ENCODE measurements at places on chromosomes 16 and 17. TPM values are rescaled to one million over a fixed set of nuclear protein-coding genes. Genes with fewer than 3 reads are reported as not detected.

SUMO2 gene
- 317 TPM for total RNA-seq

LPO gene
- total RNA-seq, result 0.44 TPM

KRT33A gene
- total RNA-seq, result 0.92 TPM

CCL18 gene
- total RNA-seq, result 0.44 TPM

CDK3 gene
- 4.1 TPM for total RNA-seq

PRCD gene
- 0.64 TPM for total RNA-seq

ZNF830 gene
- 7.7 TPM for total RNA-seq

CA7 gene
- total RNA-seq, result not detected

CIITA gene
- 4.5 TPM for total RNA-seq

DNA sequence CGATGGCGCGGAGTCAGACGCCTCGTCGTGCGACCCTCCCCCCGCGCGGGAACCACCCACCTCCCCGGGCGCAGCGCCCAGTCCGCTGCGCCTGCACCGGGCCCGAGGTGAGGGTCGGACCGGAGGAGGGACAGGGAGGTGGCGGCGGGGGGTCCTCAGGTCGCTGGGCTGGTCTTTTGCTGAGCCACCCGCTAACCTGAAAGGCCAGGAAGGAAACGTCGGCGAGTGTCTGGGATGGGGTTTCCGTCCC is 4.9 kb downstream of the TBX2 start:
- ATAC-seq, result no peak

- ATAC-seq, result no peak
Measured at GRCh38 chr17:57234061-57234738, 22.1 kb upstream of the MSI2 start.

- ATAC-seq, result no peak
Measured at GRCh38 chr16:8847145-8847544, 21.7 kb downstream of the CARHSP1 start.

- ATAC-seq, result no peak
Measured at GRCh38 chr17:28443901-28444638, 29.4 kb upstream of the SLC13A2 start.

DNA sequence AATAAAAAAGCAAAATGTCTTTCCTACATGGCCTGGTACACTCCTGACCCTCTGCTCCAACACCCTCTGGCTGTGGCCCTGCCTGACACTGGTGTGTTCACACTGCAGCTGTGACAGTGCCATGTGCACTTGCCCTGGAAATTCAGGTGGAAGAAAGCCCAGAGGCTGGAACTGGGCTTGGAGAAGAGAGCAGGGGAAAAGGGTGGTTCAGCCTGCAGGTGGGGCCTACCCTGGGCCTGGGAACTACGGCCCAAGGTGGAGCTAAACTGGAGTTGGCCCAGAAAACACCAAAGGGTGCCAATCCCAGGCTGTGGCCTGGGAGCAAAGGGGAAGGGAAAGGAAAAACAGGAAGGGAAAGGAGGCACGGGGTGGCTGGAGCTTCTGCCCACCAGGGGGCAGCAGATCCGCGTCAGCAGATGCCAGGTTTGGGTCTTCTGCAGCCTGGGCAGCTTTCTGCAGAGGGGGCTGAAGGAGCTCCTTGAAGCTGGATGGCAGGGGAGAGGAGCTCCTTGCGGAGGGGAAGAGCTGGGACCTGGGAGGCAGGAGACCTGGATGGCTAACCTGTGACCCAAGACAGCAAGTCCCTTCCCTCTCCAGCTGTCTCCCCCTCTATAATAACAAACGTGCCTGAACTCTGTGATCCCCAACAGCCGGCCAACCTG is 15.4 kb upstream of the CTCF start:
- ATAC-seq, result peak; percentile 51

DNA sequence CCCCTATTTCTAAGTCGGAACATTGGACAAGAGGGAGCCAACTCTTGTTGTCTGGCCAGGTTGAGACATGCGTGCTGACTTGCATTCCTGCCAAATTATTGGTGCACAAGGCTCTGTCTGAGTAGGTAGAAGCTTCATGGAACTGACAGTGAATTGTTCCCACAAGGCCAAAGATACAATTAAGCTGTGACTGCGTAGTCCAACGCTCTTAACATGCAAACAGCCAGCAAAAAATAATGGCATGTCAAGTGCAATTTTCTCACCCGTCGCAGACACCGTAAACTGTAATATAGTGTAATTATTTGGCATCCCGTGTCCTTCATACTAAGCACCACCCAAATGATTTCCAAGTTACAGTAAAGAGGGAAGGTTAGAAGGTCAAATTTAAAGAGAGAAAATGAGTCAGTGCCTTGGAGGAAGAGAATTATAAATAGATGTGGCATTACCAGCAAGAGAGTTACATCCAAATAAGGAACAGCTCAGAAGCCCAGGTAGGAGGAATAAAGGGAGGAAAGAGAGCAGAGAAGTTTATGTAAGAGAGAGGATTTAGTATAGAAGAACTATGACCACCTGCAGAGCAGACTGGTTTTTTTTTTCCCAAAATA is 21.8 kb downstream of the CDH8 start:
- peak; percentile 67 for ATAC-seq

- no peak for ATAC-seq
Measured at GRCh38 chr16:22191532-22192260, 14.4 kb upstream of the EEF2K start.

DNA sequence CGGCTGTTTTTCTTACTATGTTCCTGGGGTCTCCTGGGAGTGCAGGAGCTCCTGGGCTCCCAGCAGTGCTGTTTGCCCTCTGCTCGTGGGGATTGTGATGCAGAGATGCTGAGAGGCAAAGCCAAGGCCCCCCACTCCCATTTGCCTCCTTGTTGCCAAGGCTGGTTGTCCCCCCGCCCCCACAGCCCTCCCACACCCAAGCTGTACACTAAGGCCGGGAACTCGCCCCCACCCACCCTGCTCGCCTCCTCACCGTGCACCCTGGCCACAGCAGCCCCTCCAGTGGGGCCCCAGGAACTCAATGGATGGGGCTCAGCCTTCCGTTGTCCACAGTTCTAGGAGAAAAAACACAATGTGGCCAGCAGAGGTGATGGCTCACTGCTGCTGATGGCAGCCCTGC is 10.2 kb downstream of the NLRC3 start:
- ATAC-seq, result no peak

GRCh38 chr17:6558276-6558675 is 1.9 kb upstream of the PITPNM3 start:
- ATAC-seq, result no peak

- no peak for ATAC-seq
Measured at GRCh38 chr16:11576427-11577289, 10.1 kb downstream of the LITAF start.

DNA sequence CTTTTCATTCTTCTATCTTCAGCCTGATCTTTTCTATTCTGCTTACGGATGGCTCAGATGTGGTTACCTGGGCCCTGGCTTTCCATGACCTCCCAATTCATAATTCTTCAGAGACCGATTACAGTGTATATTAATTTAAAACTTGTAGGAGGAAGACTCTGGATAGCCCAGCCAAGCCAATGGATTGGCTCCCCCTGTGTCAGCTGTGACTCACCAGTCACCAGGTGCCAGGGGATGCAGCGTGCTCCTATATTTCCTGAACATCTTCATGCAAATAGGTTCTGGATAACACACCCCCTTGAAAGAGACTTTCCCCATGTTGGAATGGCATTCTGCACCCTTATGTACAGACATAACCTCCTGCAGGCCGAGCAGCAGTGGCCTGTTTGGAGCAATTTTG is 208.3 kb upstream of the WSCD1 start:
- ATAC-seq, result no peak

DNA sequence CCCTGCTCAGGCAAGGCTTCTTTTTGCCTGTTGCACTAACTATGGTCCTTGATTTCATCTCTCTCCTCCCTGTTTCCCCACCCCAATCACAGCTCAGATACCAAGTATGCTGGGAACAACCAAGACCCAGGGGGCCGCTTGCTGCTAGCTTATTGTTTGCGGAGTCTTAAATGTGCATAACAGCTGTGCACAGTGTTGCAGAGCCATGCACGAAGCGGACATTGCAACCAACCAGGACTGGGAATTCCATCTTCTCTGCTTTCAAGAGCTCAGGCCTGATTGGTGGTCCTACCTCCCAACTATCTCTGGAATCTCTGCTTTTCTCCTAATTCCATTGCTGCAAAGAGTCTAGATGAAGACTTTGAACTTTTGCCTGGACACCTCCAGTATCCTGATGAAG is 281.3 kb upstream of the TNRC6C start:
- no peak for ATAC-seq

- ATAC-seq, result peak; percentile 73
Measured at GRCh38 chr17:4160294-4160859, 17.4 kb downstream of the CYB5D2 start.

DNA sequence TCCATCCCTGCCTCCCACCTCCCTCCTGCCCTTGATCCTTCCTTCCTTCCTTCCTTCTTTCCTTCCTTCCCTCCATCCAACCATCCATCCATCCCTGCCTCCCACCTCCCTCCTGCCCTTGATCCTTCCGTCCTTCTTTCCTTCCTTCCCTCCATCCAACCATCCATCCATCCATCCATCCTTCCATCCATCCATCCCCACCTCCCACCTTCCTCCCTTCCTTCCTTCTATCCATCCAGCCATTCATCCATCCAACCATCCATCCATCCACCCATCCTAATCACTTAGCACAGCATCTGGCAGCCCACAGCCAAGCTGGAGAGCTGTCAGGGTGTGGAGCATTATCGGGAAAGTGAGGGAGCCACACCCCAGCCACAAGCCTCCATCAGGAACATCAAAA is 54.5 kb downstream of the TK2 start:
- ATAC-seq, result no peak

DNA sequence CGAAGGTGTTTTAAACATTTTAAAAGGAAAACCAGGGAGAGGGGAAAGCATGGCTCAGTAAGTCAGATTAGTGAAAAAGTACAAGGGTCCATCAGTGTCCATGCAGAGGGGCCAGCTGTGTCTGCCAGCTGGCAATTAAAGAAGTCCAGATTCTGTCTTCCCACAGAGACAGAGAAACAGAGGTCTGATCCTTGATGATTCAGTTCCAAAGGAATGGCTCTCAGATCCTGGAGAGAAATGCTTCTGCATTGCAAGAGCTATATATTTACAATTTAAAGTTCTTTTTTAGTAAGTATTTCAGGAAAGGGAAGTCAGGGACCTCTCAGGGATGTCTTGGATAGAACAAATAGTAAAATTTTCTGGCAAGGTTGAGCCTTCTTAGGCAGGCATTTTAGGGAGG is 56.2 kb downstream of the HSD17B2 start:
- no peak for ATAC-seq

DNA sequence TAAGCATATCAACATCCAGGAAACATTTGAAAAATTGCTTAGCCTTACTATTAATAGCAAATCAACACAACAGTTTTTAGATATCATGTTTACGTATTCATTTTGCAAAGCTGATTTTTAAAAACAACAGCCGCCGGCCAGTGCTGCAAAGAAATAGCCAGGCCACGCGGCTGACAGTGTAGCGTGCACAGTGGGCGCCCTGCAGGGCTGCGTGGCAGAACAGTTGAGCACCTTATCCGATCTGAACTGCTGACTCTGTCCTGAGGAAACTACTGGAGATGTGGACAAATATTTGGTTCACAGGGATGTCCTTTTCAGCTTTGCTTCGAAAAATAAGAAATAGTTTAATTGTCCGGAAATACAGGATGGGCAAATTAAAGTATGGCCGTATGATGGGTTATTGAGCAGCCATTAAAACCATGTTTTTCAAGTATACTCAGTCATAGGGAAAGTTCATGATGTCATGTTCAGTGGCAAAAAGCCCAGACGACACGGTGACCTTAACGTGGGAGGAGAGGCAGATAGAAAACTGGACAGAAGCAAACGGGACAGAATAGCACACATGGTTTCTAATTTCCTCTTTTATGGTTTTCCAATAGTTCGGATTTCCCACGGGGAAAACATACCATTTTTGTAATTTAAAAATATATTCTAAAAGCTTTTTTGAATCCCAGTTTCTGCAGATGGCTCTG is 52.4 kb upstream of the ENDOV start:
- ATAC-seq, result no peak

- ATAC-seq, result peak; percentile 6
Measured at GRCh38 chr17:50177476-50177875, 11.7 kb downstream of the SGCA start.

DNA sequence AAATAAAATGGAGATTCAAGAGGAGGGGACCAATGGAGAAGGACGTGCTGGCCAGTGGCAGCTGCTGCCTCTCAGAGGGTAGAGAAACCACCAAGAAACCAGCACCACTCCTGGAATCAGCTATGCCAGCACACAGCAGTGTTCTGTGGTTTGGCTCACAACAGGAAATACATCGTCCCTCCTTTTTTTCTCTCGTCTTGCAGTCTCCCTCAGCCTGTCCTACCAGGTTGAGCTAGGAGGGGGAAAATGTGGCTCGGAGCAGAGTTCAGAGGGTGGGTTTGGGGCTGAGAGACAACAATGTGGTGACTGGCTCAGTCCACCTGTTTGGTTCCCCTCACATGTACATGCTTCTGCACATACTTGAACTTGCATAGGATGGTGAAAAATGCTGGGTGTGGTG is 19.9 kb upstream of the SLC16A5 start:
- ATAC-seq, result no peak

DNA sequence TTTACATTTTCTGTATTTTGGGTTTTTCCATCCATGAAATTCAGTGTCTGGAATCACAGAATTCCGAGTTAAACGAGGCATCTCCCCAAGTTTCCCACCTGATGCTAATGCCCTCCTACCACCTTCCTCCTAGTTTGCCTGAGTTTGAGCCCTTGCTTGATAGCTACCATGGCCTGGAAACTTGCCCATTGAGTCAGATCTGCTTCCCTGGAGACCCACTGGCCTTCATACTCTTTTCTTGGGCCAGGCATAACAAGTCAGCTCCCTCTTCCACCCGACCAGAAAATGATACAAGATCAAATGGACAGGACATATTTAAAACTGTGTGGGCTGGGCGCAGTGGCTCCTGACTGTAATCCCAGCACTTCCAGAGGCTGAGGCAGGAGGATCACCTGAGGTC is 10.2 kb downstream of the SETD1A start:
- no peak for ATAC-seq

DNA sequence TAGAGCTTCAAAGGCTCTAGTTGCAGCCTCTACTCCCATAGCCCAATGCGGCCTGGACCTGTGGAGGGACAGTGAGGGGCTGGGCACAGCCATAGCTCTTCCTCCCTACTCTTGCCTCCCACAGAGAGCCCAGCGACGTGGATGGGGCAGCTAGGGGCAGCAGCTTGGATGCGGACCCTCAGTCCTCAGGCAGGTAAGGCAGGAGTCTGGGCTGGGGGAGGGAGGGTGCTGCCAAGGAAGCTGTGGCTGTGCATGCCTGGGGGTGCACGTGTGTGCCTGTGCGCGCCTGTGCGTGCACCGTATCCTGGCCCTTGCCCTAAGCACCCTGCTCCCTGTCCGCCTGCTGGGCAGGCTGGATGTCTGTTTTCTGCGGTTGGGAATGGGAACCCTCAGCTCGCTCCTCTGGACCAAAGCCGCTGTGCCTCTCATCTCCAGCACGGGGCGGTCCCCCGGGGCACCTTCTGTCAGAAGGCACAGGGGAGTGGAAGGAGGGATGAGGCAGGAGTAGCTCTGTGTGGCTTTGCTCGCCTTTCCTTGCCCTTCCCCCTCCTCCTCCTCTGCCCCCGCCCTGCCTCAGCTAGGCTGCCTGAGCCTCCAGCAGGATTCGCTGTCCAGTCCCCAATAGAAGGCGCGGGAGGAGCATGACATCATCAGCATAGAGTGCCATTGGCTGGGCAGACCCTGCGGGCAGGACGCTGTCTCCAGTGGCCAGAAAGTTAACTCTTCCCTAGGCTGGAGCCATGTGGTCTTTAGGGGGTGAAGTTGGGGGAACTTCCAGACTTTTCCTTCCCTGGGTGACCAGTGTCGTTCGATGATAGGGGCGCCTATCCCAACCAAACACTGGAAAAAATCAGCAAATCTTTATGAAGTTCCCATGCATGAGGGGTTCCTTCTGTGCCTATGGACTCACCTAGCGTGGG is 797 bp downstream of the PRCD start:
- peak; percentile 93 for ATAC-seq

- ATAC-seq, result peak; percentile 9
Measured at GRCh38 chr17:410543-411401, 58.2 kb upstream of the RPH3AL start.

Data from esophagus mucosa (tissue), 1 donor.